ENCODE measurements at places on chromosomes 4 and X. TPM values are rescaled to one million over a fixed set of nuclear protein-coding genes. Genes with fewer than 3 reads are reported as not detected.

The SOD3 gene
- 431 TPM for total RNA-seq

The DCAF8L2 gene
- total RNA-seq, result not detected

The NSG1 gene
- total RNA-seq, result 5.1 TPM

The PDZD4 gene
- 48.1 TPM for total RNA-seq

The PABPC1L2B gene
- not detected for total RNA-seq

The STAP1 gene
- not detected for total RNA-seq

The NPNT gene
- total RNA-seq, result 49.9 TPM
